ENCODE measurements at places on chromosomes 5 and 9. TPM values are rescaled to one million over a fixed set of nuclear protein-coding genes. Genes with fewer than 3 reads are reported as not detected.

ADAMTS19 gene
- total RNA-seq: 23.4 TPM

DNA sequence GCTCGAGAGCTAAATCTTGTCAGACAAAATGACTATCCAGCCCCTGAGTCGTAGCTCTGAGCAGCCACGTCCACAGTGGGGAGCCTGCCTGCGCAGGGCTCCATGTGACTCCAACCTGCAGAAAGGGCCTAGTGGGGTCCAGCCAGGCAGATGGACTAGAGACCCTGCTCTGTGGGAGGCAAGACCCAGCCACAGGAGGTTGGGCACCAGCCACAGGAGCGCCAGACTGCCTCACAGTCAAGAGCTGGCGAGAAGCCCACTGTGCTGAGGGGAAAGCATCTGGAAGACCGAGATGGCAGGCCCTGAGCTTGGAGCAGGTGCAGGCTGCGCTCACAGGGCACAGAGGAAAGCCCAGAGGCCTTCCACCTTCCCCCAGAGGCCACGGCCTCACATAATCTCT lies 61.4 kb downstream of the C5orf15 start:
- no peak for DNase-seq

GABRA6 gene
- not detected for total RNA-seq

GRCh38 chr5:39189292-39189955 lies 29.9 kb downstream of the FYB1 start:
- DNase-seq: peak; percentile 72

DNA sequence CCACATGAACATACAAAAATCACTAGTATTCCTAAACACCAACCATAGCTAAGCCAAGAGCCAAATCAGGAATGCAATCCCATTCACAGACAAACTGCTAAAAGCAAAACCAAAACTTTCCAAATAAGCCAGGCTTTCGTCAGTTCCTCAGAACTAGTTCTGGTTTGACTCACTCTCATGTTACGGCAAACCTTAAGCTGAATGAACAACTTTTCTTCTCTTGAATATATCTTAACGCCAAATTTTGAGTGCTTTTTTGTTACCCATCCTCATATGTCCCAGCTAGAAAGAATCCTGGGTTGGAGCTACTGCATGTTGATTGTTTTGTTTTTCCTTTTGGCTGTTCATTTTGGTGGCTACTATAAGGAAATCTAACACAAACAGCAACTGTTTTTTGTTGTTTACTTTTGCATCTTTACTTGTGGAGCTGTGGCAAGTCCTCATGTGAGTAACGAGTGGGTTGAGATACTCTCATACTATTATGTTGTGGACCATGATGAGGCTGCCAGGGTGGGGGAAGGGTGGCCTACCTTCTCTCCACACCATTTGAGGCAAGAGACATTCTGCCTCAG lies at the start of gene PDCD1LG2:
PDCD1LG2 (plus strand) TSS at position 172 of the 572 bp plus-strand sequence. CDS start 12,016 bp downstream, outside the sequence.
- DNase-seq: no peak

TRPM3 gene
- 0.17 TPM for total RNA-seq
